Stimulated activated CD8-positive, alpha-beta memory T cell treated with anti-CD3 and anti-CD28 coated beads, Interleukin-15, amount 100 ng/mL, for 4 hours (primary cell): ENCODE measurements at places on chromosomes 5 and 9.

GRCh38 chr9:126117158-126117425 is 209.5 kb upstream of the MVB12B start:
- no peak for DNase-seq

DNA sequence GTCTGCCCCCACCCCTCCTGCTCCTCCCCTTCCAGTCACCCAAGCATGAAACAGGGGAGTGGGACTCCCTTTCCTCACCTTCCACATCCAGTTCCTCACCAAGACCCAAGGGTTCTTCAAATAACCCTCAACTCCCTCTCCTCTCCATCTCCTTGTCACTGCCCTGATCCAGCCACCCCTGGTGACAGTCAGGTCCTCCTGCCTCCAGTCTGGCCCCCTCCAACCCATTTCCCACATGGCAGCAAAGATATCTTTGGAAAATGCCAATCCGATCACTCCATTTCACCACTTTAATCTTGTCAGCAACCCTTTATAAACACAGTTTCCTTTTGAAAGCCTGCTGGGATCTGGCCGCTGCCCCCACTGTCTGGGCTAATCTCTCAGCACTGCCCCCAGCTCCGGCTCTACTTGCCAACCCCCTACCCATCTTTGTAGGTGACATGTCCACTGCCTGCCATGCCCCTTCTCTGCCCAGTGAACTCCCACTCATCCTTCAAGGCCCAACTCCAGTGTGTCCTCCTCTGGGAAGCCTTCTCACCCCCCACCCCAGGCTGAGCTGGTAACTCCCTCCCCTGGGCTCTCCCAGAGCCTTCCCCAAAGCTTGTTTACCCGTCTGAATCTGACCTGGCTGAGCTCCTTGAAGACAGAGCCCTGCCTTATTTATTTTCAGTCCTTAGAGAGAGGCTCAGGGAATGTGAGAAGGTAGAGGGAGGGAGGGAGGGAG is 781 bp upstream of the MYOZ3 start:
- DNase-seq: no peak

- DNase-seq: no peak
These were observed 7.6 kb downstream of the PTGES start for GRCh38 chr9:129745200-129745599.

DNA sequence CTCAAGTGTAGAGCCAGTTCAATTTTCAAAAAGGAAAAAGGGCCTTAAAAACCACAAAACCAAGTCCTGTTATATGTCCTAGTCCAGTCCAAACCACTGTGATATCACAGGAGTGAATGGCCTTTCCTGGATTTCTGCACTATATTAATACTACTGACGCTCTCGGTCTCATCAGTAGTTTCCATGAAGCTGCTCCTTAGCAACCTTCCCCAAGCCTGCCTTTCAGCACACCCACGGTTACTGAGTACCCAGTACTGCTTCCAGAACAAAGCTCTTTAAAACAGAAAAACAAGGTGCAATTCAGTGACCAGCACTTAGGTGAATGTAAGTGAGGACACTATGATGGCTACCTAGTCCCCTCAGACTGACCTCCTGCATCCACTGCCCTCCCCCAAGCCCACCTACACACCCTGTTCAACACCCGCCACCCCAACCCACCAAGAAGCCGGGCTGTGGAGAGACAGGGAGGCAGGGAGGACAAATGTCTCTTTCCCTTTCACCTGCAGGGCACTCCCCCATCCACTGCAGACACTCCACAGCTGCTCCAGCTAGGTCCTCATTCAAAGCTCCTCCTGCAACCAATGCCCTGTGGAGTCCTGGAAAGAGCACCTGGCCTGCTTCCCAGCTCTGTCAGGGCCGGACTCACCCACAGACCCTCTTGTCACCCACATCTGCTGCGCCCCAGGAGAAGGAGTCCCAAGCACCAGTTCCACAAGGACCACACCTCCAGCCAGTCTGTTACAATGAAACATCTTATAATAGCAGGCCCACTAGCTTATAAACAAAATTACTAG is 25.9 kb downstream of the PSMB7 start:
- no peak for DNase-seq
